ENCODE measurements at places on chromosomes 5 and 9.
A peak's percentile ranks its signal among the peaks of the same experiment; 100 is the strongest.

- DNase-seq: peak; percentile 14
Observed at GRCh38 chr5:120463991-120464626, at the start of gene PRR16. PRR16 (plus strand) TSS chr5:120464300.

- no peak for DNase-seq
Observed at GRCh38 chr5:113203916-113204315, 227.3 kb downstream of the DCP2 start.

DNA sequence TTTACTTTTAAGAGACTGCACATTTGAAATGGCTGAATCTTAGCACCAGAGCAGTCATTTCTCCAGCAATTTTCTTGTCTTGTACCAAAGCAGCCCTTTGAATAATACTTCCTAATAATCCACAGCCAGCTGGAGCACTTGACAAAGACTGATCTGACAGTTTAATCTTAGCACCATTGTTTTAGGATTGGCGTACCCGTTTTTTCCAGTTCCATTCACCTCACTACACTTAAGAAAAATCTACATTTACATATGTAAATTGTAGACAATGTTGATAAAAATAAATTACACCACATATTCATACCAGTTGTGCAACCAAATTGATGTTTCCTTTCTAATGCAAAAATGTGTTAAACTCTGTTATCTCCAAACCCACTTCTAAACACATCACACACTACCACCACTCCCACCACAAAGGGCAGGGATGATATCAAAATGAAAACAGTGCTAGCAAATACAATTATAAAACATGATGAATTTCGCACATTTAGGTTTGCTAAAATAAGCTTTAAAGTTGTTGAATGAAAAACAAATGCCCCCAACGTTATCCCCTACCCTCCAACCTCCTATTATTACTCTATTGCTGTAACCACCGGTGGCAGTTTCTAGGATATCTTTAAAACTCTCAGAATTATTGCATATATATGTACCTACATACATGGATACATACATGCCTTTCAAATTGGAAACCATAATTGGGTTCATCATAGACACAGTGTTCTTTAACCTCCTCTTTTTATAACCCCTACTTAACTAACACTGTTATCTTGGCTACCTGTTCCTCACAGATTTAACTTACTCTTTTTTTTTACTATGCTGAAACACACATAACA is 21.5 kb downstream of the SERINC5 start:
- DNase-seq: no peak

GRCh38 chr9:20611691-20612287 is 10.5 kb downstream of the MLLT3 start:
- DNase-seq: no peak

DNA sequence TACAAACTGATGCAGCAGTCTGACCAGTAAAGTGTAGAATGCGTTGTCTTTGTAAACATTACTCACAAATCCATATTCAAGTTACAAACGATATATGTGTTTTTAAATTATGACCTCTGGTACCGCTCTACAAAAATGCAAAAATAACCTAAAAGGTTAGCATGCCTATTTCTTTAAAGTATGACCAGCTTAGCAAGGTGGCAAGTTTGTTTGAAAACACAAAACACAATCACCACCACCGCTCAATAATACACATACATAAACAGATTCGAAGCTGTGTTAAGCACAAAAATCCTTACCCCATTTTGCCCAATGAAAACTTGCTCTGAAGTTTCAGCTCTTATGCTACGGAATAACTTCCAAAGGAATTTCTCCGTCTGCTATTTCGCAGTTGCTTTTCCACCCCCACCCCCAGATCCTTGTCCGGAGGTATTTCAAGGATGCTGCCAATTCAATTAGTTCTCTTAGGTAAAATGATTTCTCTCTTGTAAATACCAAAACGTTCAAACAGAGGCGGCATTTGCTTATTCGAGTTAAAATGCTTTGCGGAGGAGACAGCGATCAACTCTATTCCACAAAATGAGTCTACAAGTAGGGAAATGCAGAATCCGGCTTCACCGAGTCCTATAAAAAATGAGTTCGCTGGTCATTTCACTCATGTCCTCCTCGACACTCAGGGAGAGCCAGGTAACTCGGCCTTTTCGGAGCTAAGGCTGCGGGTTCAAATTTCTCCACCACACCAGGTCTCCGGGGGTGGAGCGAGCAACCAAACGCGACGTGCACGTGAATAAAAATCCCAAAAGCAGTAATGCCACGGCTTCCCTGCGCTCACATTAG is 1.2 kb downstream of the HOMER1 start:
- DNase-seq: no peak

DNA sequence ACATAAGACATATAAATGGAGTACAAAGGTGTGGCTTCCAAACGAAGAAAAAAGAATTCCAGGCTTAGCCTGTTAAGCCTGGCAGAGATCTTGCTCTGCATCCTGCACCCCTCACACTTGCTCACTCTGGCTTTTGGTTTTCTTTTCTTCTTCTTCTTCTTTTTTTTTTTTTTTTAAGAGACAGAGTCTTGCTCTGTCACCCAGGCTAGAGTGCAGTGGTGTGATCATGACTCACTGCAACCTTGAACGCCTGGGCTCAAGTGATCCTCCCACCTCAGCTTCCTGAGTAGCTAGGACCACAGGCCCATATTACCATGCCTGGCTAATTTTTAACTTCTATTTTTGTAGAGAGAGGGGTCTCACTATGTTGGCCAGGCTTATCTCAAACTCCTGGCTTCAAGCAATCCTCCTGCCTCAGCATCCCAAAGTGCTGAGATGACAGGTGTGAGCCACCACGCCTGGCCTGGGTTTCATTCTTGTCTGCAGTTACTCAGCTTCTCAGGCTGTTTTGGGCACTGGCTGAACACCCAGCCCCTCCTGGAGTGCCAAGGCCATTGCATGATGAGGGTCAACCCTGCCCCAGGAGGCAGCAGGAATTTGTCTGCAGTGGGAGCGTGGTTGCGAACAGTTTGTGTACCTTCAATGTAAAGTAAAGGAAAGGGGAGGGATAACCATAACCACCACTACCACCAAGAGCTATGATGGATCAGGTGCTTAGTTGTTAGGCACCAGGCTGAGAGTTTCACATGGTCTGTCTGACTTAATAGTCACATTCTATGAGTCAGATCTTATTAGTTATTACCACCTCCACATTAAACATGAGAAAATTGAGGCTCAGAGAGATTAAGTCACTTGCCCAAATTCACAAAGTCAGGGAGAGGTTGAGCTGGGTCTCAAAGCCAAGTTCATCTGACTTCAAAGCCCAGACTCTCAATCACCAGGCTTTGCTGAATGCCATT is 219.2 kb upstream of the PANK3 start:
- DNase-seq: no peak

- DNase-seq: no peak
Observed at GRCh38 chr5:116883875-116884274, 309.3 kb upstream of the SEMA6A start.
